ENCODE measurements at places on chromosomes 16 and 17.

DNA sequence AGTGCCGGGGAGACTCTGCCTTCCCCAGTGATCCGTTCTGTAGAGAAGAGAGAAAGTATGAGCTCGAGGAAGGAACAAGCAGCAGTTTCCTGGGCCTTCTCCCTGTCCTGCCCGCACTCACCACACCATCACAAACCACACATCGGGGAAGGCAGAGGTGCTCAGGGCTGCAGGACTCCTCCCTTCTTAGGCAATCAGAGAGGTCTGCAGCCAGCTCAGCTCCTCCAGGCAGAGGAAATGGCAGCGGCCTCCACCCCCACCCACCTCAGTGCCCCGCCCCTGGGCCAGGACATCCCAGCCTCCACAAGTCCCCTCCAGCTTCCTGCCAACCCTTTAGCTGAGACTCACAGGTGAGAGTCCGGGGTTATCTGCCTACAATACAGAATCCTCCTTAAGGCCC is 2.0 kb downstream of the ZNF319 start:
- peak; percentile 50 for DNase-seq

DNA sequence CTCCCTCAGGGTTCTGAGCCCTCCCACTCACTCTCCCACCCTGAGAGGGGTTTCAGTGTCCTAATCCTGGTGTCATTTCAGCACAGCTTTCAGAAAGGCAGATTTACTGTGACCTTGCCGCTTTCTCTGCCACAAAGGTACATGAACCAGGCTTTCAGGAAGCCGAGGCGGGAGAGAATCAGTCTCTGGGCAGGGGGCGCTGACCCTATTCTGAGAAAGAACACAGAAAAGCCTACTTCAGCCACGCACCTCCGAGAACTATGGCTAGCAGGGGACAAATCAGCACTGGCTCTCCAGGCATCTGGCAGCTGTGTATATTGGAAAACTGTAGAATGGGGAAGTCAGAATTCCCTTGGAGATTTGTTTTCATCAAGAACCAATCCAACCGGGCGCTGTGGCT is 57.7 kb upstream of the BCAR1 start:
- no peak for DNase-seq

DNA sequence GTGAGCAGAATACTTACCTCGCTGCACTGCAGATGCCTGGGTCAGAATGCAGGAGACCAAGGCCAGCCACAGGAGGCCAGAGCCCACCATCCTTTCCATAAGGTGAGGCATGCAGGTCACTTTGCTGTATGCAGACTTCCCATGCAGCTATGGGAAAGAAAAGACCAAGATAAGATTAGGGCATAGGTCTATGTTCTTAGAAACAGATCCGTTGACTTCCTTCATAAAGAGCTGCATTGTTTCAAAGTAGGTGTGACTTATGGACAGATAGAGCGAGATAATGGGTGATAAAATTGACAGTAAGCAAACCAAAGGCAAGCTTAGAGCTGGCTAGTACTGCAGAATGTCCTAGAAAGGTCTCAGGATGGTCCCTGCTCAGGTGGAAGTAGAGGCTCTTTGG is 992 bp downstream of the GP2 start:
- no peak for DNase-seq

DNA sequence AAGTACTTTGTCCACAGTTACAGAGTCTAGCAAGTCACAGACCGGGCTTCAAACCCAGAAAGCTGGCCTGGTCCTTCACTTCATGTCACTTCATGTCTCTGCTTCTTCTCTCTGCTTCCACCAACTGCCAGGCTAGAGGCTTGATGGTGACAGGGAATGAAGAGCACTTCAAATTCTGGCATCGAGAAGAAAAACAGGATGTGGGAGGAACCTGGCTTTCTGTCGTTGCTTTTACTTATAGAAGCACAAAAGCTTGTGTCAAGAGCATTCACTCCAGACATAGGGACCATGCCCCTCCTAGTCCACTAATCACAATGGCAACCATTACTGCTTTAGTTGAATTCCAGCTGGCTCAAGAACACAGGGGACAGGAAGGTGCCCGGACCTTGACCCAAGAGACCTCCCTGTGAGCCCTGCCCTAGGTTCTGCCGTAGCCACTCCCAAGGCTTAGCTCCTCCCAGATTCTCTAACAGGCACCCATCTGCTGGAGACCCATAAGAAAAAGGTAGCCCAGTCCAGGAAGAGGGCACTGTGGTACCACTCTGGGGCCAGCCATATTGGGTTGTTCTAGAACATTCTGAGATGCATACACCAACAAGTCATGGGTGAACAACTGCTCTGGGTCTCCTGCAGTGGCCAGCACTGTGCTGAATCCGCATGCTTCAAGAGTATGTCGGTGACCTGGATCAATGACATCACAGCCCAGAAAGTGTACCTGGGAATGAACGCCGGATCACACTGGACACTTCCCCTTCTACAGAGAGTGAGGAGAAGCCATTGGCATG is 181.8 kb downstream of the C16orf95 start:
- DNase-seq = no peak

DNA sequence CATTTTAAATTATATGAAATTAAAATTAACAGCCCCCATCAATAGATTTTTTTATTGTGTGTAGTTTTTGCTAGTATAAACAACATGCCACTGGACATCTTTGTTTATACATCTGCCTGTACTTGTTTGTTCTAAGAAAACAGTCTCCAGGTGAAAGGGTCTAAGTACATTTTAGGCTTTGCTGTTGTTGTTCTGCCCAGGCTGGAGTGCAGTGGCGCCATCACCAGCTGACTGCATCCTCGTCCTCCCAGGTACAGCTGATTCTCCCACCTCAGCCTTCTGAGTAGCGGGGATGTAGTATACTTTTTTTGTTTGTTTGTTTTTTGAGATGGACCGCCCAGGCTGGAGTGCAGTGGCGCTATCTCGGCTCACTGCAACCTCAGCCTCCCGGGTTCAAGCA is 25.5 kb downstream of the C17orf58 start:
- DNase-seq = no peak

DNA sequence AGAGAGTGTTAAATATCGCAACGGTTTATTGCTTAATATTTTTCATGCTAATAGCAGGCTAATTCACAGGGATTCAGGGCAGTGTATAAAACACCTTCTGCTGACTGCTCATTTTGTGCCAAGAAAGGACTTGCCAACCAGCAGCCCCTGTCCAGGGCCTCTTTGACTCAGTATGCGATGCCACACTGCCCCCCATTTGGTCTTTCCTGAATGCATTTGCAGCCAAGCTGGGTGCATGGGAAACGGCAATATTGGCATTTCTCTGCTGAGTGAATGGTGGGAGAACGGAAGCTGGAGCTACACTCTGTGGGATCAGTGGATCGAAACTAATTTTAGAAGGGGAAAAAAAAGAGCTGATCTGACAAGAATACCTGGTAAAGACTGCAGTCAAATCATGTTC is 152.9 kb upstream of the C16orf82 start:
- no peak for DNase-seq

GRCh38 chr17:19705771-19706770 is 10.3 kb downstream of the SLC47A2 start:
- no peak for DNase-seq

DNA sequence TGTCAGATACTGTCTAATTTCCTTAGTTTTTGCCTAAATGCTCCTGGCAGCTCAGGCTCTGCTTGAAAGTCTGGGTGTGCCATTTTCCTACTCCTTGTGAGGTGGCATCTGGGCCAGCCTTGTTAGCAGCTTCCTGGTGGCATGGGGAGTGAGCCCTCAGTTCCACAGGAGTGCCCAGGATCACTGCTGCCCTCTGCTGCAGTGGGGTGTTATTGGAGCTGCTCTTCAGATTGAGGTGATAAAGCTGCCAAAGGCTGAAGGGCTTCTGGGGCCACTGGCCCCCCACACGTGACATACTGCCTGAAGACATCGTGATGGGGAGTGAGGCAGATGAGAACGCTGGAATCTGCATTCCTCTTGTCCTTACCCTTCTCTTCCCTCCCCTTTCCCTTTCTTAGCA is 27.4 kb downstream of the CEP95 start:
- peak; percentile 4 for DNase-seq

GRCh38 chr17:41360296-41360995 is 9.2 kb downstream of the KRT33B start:
- no peak for DNase-seq

DNA sequence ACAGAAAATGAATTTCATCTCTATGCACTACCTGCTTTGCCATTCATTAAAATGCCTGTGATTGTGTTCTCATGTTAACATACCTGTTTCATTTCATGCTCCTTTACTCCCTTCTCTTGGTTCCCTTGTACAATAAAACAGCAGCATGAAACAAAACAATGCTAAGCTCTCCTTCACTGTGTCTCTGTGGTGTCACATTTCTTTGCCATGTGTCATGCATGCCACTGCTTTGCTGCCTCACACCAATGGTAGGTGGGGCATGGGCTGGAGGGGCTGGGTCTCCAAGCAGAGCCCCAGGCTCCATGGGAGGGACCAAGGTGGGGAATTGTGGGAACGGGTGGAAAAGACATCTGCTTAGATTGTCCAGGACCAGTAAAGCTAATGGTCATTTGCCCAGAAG is 83.6 kb downstream of the RGS9 start:
- DNase-seq = no peak

GRCh38 chr17:9239793-9240658 is 218.7 kb downstream of the NTN1 start:
- DNase-seq = peak; percentile 68

DNA sequence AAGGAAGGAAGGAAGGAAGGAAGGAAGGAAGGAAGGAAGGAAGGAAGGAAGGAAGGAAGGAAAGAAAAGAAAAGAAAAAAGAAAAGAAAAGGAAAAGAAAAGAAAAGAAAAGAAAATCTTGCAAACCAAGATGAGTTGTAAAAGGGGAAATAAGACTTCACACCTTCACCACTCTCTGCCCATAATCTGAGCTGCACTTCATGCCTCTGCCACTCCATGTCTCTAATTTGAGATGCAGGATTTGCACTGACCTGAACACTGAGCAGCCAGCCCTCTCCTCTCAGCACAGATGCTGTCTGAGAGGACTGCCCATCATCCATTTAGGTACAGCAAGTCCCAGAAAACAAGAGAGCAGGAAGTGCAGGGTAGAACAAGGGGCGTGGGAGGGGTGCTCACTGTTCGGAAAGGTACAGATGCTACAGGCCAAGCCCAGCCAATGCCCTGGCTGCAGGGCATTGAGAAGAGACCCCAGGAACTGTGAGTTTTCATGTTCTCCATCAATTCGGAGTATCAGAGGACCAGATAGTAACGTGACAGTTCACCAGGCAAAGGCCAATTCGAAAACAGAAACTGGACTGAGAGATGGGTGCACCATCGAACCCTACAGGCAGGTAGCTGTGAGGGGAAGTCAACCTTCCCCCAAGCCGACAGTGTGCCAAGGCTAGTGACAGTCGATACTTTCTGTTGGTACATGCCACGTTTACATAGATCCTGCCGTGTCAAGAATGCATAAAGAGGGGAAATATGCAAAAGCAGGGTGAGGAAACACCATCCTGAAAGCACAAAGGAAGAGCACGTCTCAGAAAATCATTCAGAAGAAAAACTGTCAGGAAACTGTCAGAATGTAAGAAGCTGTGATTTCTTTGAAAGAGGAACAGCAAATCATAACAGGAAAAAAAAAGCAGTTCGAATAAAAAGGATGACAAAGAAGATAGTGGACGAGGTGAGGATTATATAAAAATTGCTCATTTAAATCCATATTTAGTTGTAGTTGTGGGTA is 142.0 kb upstream of the RCVRN start:
- no peak for DNase-seq

GRCh38 chr16:48421741-48422140 is 36.5 kb upstream of the SIAH1 start:
- no peak for DNase-seq

DNA sequence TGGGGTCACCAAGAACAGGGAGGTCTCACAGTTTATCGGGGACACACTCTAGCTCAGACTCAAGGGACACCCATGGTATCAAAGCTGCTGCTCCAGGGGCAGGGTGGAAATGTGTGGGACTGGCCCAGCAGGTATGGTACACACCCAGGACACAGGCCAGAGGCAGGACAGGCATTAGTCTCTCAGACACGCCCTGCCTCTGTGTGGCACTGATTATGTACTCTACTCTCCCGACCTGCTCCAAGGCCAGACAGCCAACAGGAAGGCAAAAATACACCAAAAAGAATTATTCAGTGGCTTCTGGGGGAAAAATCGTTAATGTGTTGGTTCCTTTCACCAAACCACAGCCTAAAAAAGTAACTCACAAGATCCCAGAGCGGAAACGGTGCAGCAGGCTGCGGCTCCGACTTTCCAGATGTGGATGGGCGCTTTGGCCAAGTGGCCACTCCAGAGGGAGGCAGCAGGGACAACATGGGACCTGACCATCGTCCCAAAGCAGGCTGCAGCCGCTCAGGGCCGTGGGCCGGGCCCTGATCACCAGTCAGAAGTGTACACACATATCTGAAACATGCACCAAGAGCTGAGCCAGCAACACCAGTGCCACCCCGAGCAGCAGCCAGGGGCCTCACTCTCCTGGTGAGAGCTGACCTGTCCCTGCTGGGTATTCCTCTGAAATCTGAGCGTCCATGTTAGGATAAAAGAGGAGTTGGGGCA is 1.0 kb upstream of the SIRT7 start:
- no peak for DNase-seq

GRCh38 chr17:63772801-63773271 is 561 bp downstream of the CCDC47 start:
- no peak for DNase-seq

DNA sequence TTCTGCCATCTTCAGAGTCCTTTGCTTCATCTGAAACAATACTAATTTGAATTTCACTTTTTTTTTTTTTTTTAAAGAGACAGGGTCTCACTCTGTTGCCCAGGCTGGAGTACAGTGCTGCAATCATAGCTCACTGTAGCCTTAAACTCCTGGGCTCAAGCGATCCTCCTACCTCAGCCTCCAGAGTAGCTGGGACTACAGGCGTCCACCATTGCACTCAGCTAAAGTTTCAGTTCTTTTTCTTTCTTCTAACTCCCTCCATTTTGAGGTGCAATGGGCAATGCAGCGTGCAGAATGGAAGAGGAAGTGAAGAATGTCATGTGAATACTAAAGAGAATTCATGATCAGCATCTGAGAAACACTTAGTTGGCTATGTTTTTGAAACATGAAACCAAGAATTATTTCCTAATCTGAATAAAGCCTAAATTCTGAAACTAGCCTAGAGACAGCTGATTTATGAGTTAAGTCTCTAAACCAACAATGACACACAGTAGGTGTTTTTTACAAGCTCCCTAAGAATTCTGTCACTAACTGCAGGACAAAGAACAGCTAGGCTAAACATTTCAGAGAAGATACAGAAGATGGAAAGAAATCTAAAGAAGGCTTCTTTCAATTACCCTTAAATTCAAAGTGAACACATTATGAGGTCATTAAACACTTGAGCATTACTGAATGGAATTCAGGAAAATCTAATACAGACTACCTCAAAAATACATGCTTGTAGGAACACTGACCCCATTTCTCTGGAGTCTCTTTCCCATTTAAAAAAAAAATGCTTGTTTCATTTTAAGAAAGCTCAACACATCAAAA is 21.0 kb downstream of the SNN start:
- DNase-seq = peak; percentile 34

- peak; percentile 18 for DNase-seq
Measured at GRCh38 chr16:2966808-2967191, 2.3 kb upstream of the PAQR4 start.

- DNase-seq = no peak
Measured at GRCh38 chr17:49894761-49895160, 46.9 kb upstream of the TAC4 start.

All from CD4-positive, alpha-beta T cell treated with Interferon gamma for 1 hour (primary cell).